Type B pancreatic cell (in vitro differentiated cells): ENCODE measurements at places on chromosomes 16 and 17.

DNA sequence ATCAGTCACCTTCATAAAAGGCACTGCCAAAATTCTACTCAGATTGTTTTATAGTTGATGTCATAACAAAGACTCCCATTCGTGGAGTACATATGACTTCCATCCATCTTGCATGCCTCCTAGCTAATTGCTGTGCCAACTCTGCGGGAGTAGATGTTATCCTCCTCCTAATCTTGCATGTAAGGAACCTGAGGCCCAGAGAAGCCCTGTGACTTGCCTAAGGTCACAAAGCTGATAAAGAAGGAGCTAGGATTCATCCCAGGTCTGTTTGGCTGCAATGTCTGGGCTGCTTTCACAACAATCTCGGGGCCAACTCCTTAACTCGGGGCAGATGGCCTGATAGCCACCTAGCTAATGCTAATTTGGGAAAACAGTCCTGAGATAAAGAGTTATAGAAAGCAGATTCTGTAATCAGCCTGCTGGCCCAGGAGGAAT lies 87.3 kb downstream of the YPEL2 start:
- no peak for DNase-seq

DNA sequence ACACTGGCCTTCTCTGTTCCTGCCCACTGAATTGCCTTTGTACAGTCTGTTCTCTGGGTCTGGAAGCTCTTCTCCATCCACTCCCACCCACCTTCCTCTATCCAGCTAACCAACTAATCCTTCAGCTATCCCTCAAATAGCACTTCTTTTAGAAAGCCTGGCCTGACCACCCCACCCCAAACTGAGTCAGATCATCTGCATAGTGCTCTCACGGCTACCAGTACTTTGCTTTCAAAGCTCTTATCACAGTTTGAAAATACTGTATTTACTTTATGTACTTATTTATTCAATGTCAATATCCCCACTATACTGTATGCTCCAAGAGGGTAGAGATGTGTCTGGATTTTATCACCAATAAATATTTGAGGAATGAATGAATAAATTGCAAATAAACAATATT lies 4.5 kb upstream of the CLDN7 start:
- DNase-seq: no peak

- DNase-seq: no peak
Measured at GRCh38 chr17:1379208-1379929, 20.7 kb downstream of the YWHAE start.

GRCh38 chr16:57471209-57471608 lies 8.7 kb downstream of the POLR2C start:
- no peak for DNase-seq

- no peak for DNase-seq
Measured at GRCh38 chr16:22250522-22250921, 44.4 kb downstream of the EEF2K start.

GRCh38 chr17:45578516-45579455 lies 88.3 kb upstream of the PLEKHM1 start:
- DNase-seq: no peak

- DNase-seq: no peak
Measured at GRCh38 chr17:50114849-50115357, 15.1 kb downstream of the SAMD14 start.

DNA sequence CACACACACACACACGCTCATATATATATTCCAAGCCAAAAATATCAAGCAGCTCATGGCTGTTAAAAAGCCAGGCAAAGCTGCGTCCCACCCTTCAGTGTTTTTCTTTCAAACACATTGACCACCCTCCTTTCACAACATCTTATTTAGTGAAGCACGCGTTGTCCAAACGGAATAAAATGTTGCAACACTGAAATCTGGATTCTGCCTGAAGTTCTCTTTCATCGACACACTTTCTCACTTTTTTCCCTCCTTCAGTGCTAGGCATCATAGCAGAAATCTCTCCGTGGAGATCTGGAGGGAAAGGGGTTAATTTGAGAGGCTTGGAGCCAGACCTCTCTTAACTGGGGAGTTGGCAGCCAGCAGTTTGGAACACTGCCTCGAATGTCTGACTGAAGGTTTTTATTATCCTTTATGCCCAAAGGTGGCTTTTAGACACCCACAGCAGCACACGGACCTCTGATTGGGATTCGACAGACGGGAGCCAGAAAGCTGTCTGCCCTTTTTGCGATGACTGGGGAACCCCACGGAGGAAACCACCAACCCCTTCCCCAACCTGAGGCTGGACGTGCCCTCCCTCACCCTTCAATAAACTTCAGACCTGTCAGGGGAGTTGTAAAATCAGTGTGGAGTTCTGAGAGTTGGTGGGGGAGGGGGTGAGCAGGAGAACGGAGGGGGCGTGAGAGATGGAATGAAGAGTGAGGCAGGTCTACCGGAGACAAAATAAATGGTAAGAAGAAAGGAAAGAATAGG lies 833.6 kb upstream of the SOX9 start:
- DNase-seq: no peak

GRCh38 chr16:22961206-22961605 lies 147.2 kb downstream of the HS3ST2 start:
- DNase-seq: no peak

DNA sequence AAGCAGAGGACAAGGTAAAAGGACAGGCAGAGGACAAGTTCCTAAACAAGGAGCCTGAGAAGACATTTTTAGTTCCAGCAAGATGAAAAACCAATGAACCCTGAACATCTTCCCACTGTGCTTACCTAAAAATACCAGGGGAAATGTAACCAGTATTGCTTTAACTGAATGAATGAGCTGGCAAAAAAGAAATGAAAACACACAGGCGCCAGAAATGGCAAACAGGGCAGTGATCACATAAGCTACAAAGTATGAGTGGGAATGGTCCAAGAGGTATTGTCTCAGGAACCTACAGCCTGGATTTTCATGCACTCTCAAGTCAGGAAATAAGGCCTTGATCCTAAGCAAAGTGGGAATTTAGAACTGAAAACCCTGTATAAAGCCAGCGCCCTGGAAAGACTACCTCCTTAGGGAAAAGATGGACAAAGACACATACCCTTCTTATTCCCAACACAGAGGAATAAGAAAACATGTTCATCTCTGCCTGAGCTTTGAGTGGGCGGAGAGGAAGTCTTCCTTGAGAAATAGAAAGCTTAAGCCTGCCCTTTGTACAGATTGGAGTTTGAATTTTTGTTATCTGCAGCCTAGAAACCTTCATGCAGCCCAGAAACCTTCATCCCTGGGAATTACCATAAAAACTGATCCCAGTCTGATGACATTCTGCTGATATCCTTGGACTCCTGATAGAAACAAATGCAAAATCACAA lies 2.1 kb downstream of the CMTM2 start:
- DNase-seq: no peak

DNA sequence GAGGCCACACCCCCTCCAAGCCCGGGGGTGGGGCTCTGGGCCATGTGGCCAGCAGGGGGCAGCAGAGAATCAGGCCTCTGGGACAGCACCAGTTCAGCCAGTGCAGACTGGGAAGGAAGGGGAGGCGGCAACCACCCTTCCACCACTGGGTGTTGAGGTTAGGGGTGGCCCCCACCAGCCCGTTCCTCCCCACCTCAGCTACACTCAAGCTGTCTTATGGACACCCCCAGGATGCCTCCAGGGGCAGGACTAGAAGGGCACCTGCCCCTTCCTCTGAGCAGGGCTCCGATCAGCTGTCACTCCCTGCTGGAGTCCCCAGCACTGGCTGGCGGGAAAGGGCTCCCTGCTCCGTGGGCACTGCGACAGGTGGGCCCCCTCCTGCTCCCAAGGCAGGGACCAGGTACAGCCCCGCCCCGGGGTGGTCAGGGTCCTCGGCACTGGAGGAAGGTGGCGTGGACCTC lies 21.8 kb downstream of the KATNB1 start:
- DNase-seq: peak; percentile 91

DNA sequence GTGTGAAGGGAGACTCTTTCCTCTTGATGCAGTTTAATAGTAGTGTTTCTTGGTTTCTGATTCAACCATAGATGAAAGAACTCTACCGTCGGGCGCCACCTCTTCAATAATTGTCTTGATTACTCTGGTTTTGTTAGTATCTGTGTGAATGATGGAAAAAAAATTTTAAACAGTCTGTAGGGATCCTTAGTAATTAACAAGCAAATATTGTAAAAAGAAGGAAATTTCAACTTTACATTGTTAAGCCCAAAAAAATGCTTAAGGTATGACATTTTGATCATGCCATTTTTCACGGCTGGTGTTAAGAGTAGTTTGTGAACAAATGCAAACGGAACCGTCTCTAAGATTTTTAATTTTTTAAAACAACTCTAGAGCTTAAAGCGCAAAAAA lies 4.1 kb downstream of the KRT10 start:
- DNase-seq: no peak

DNA sequence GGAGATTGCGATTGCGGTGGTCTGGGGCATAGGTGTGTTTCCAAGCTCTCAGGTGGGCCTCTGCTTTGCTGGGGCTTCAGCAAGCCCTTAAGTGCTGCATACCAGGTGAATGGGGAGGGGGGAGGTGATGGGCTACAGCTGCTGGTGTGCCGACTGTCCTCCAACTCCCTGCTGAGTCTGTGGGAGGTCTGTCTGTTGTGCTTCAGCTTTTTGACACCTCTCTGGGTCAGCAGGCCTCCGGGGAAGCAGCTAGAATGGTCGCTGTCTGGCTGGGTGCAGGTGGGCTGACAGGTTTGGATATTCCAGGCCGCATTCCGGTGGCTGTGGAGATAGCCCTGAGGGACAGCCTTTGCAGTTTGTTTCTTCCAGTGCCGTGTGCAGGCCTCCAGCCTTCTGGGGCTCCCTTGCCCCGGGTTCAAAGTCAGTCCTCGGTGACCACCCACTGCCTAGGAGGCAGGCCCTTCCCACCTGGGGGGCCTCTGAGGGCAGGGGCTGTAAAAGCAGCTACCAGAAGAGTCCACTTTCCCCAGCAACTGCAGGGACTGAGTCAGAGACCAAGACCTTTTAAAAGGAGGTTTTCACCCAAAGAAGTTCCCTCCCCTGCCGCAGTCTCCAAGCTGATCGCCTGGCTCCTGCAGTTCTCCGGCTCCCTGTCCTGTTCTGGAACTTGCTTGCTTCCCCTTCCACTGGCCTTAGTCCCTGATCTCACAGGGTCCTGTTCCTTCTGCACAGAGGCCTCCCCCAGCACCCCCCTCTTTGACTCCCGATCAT lies 2.0 kb upstream of the TTYH2 start:
- no peak for DNase-seq

DNA sequence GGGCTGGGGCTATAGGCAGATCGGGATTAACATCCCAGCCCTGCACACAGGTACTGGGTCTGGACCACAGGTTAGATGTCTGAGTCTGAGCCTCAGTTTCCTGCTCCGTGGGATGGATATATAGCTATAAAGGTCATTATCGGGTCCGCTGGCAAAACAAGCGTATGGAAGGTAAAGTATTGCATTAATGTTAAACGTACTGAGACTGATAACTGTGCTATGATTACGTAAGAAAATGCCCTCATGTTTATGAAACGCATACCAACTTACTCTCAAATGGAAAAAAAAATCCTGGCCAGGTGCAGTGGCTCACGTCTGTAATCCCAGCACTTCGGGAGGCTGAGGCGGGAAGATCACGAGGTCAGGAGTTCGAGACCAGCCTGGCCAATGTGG lies 135.2 kb downstream of the CCDC182 start:
- DNase-seq: no peak

DNA sequence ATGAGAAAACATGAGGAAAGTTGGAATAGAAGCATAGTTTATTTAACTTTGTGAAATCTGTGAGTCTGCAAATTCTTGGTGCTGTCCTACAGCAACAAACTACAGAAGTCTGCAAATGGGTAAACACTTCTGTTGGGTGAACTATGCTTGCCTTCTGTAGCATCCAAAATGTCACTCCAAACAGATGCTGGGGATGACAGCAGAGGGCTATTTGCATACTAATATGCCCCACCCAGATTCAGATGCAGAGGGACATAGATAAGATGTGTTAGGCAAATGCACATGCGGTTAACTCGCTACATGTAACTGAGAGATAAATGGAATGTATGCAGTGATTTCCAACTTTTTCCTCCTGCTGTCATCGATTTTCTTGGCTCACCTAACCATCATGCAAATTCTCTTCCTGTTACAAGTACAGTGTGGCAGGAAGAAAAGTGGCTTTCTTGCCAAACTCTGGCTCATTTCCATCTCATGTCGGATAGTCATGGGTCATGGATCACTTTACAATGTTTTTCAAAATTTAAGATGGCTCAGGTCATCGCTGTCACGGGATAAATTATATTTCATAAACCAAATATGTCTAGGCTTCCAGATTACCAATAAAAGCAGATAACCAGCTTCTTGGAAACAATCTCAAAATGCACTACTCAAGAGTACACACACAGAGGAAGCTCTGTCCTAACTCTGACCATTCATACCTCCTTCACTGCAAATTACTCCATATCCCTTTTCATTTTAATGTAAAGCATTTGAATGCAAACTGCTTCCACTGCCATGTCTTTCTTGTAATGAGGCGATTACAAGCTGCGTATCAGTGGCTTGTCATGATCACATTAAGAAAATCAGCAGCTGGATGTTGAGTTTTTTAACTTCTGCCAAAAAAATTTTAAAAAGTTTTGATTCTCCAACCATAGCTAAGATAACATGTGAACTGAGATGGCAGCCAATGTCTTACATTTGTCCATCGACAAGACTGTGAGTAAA lies 47.7 kb downstream of the ADAMTS18 start:
- no peak for DNase-seq

GRCh38 chr17:45935710-45936509 lies 41.6 kb downstream of the MAPT start:
- no peak for DNase-seq

GRCh38 chr16:84795329-84796053 lies 24.3 kb upstream of the CRISPLD2 start:
- DNase-seq: no peak

DNA sequence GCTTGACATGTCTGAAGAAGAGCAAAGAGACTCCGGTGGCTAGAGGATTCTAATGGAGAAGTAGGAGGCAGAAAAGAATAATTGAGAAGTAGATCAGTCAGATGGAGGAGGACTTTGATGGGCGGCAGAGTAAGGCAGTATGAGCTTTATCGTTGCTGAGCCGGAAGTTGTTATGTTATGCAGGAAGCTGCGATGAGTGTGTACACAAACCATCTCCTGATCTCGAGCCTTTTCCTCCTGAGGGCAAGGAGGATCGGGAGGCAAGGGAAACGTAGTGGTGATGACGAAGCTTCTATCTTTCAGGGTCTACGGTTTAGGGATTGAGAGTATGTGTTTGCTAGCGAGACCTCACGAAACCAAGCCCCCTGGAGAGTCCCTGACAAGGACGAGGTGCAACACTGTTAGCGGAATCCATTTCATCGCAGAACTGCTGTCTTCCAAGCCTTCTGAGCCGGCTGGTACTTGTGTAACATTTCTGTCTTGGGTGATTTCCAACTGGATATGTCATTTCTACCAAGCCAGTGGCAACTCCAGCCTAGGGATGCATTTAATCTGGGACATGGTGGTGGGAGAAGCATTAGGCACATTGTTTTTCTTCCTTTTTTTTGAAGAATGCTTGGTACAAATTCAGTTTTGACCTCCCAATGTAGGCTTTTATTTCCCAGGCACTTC lies 45.5 kb downstream of the RBFOX1 start:
- no peak for DNase-seq
